ENCODE measurements at places on chromosomes 6 and 20.

- DNase-seq = no peak
Observed at GRCh38 chr6:159444056-159444760, 248.8 kb downstream of the SOD2 start.

DNA sequence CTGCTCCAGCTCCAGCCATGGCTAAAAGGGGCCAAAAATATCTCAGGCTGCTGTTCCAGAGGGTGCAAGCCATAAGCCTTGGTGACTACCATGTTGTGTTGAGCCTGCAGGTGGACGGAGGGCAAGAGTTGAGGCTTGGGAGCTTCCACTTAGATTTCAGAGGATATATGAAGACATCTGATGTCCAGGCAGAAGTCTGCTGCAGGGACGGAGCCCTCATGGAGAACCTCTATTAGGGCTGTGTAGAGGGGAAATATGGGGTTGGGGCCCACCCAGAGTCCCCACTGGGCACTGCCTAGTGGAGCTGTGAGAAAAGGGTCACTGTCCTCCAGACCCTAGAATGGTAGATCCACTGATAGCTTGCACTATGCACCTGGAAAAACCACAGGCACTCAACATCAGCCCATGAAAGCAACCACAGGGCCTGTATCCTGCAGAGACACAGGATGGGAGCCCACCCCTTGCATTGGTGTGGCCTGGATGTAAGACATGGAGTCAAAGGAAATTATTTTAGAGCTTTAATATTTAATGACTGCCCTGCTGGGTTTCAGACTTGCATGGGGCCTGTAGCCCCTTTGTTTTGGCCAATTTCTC, 70.5 kb downstream of the NINL start:
- DNase-seq = no peak

- no peak for DNase-seq
Observed at GRCh38 chr6:48116699-48117645, 6.0 kb upstream of the PTCHD4 start.

DNA sequence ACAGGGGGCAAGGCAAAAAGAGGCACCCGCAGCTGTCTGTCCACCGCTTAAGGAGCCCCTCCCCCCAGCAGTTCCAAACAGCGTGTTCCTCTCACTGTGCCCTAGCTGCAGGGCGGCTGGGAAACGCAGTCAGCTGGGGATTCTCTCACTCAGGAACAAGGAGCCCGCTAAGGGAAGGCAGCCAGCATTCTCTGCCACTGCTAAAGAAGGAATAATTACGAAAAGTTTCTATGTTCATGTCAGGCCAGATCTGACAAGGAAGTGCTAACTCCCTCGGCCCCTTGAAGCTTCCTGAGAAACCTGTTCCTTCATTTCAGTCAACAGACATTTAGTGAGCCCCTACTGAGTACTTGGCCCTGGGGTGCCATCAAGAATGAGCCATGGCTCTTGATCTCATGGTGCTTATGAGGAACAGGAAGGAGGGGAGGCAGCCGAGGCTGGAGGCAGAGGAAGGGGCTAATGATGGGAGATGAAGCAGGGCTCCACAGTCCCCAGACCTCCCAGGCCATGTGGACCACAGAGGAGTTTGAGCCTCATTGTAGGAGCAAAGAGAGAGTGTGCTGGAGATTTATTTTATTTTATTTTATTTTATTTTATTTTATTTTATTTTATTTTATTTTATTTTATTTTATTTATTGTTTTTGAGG, 101.7 kb upstream of the PMEPA1 start:
- DNase-seq = no peak

DNA sequence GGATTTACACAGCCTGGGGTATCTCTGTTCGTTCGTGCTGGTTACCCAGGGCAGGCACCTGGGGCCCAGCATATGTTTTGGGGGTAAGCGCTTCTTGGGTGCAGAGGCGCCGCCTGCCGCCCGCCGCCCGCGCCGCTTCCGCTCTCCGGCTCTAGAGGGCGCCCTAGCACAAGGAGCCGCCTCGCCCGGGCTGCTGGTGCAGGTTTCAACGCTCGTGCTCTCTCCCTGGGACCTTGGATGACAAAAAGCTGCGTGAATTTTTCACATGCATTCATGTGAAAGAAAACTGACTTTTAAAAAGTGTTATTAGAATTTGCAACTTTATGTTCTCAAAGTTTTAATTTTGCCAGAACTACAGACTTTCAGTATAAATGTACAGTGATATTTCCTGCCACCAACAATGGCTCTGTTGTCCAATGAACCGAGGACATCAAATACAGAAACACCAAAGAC, 32.5 kb downstream of the PRR18 start:
- peak; percentile 71 for DNase-seq

DNA sequence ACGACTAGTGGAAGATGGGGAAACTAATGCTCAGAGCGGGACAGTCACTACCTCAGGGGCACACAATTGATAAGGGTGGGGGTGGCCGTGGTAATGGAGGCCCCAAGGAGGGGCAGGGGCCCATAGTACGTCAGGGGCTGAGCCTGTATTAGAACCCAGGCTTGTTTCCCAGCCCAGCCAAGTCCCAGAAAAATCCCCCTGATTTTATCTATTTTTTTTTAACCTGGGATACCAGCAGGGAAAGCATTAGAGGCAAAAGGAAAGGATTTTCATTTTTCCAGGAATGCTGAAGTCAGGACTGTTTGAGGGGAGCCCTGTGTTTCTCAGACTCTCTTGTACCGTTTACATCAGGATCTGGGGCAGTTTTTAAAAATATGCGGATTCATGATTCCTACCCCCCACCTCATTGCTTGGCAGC, 382 bp downstream of the MYH7B start:
- DNase-seq = no peak

DNA sequence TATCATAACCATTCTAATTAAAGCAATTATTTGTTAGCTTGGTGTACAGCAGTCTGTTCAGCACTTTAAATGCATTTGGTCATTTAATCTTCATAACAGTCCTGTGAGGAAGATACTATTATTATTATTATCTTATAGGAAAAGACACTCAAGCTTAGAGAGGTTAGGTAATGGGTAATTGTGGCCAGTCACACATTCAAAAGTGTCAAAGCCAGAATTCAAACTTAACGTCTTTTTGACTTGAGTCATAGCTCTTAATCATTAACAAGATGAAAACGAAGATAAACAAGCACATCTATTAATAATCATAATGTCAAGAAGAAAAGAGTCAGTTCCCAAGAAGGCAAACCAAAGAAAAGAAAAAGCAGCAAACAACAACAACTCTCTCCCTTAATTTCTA, 251.0 kb downstream of the SYNE1 start:
- no peak for DNase-seq

All from activated CD4-positive, CD25-positive, alpha-beta regulatory T cell (primary cell).